ENCODE measurements at places on chromosomes 7 and 10.

GRCh38 chr7:131895541-131896164, 339.2 kb upstream of the PODXL start:
- DNase-seq = no peak

GRCh38 chr10:70750156-70750703, 34.9 kb downstream of the TBATA start:
- DNase-seq = no peak

- peak; percentile 75 for DNase-seq
These were observed 509.1 kb downstream of the INHBA start for GRCh38 chr7:41193738-41194282.

DNA sequence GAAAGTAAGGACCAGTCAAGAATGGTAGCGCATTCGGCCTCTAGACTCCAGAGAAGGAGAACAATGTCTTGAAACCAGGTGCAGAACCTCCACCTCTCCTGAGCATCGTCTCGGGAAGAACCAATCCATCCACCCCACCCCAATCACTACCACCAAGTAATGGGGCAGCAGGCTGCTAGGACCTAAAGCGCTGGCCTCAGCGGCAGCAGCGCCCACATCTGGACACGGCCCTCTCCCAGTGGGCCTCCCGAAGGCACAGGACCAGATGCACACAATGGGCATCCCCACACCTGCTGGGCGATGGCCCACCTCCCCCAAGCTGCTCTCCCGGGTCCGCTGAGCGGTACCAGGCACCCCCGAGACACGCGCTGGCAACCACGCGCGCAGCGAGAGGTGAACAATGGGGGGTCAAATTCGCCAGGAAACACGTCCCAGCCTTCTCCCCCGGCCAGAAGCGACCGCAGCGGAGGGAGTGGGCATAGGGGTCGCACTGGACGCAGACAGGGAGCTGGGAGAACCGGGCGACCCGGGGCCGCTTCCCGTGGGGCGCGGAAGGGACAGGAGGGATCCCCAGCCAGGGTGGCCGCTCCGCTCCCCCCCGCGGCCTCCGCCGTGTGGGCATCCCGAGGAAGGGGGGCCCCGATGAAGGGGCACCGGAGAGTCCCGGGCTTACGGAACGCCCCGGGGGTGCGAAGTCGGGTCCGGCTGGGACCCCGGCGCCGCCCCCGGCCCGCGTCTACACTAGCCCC, 506 bp downstream of the CTTNBP2 start:
- DNase-seq = no peak

- DNase-seq = no peak
These were observed 384.0 kb downstream of the SORCS3 start for GRCh38 chr10:105025092-105025491.

DNA sequence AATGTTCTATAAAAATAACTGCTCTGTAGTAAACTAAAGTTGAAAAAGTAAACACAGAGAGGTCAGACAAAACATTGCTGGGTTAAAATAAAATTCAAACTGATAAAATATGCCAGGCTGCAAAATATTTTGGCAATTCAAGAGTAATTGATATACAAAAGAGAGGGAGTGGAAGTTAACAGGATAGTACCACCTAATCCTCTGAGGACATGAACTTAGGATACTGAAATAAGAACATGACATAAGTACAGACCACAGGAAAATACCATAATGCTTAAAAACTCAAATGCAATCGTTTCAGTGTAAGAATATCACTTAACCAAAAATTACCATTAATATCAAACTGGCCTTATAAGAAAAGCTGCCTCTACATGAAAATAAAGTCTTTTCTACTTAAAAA, 37.6 kb upstream of the GPR22 start:
- DNase-seq = no peak

GRCh38 chr10:90674928-90675327, 182.9 kb downstream of the HTR7 start:
- no peak for DNase-seq

DNA sequence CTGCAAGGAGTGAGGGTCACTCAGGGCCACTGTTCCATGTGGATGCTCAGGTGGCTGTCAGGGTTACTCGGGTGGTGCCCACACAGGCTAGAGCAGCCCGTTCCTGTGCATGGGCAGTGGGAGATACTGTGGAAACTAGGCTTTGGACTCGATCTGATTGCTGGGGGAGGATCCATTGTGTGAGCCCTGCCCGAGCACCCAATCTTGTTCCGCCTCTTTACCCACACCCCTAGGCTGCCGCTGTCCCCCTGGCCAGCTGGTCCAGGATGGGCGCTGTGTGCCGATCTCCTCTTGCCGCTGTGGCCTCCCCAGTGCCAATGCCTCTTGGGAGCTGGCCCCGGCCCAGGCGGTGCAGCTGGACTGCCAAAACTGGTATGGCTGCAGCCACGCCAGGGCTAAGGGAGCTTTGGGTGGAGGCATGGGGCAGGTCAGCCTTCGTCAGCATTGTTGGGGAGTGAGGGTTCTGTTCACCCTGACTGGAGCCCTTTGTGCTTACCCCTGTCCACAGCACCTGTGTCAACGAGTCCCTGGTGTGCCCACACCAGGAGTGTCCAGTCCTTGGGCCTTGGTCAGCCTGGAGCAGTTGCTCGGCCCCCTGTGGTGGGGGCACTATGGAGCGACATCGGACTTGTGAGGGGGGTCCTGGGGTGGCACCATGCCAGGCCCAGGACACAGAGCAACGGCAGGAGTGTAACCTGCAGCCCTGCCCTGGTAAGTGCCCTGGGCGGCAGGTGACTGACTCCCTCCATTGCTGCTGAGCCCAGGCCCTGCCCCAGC, 12.4 kb upstream of the ZNF862 start:
- DNase-seq = no peak

DNA sequence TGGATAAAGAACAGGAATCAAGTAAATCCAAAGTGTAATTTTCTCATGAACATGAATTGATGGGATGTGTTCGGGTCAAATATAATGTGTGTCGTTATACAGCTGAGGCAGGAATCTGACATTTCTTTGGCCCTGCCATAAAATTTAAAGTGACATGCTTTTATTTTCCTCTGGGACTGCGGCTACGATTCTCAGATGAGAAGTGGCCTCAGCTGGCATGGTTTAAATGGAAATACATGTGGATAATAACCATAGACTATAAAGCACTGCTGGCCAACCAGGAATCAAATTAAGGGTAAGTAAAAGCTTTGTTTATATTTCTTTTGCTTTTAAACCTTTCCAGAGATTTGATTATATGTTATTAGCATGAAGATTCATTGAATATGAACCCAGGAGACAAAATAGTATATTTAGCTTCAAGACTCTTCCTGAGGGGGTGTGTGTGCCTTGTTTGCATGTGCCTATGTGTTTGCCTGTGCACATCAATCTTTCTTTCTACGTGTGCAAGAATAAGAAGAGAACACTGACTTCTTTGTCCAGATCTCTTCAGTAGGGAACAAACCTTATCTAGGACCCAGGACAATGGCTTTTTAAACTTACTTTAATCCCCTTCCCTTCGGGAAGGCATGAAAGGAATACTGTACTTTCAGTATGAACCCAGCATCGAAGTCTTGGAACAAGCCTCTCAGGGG, 629.0 kb upstream of the PFKP start:
- no peak for DNase-seq

GRCh38 chr7:31508823-31509222, 5.1 kb upstream of the ITPRID1 start:
- DNase-seq = no peak

GRCh38 chr10:93219347-93219746, 145.7 kb downstream of the CYP26A1 start:
- DNase-seq = no peak

GRCh38 chr10:74586088-74586585, 240.3 kb upstream of the KAT6B start:
- DNase-seq = peak; percentile 72

- DNase-seq = no peak
These were observed 6.5 kb downstream of the DUSP5 start for GRCh38 chr10:110504111-110504735.

- no peak for DNase-seq
These were observed 142.6 kb upstream of the LSM8 start for GRCh38 chr7:118041251-118041878.

- DNase-seq = no peak
These were observed 67.8 kb downstream of the CTBP2 start for GRCh38 chr10:125092564-125093031.

DNA sequence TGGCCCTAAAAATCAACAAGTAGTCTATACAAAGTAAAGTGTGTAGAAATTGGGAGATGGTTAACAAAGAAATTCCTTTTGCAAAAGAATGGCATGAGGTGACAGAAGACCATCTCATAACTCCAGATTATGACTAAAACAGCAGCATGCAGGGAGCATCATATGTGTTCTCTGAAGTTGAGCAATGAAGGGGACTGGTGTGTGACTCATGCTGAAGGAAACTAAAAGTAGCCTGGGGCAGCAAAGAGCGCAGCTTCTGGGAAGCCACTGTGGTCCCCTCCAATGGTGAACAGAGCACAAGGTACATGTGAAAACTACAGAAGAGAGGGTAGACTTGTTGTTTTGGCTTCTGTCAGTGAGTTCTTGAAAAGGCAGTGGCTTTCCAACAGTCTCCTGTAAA, 133.4 kb downstream of the MACC1 start:
- no peak for DNase-seq

DNA sequence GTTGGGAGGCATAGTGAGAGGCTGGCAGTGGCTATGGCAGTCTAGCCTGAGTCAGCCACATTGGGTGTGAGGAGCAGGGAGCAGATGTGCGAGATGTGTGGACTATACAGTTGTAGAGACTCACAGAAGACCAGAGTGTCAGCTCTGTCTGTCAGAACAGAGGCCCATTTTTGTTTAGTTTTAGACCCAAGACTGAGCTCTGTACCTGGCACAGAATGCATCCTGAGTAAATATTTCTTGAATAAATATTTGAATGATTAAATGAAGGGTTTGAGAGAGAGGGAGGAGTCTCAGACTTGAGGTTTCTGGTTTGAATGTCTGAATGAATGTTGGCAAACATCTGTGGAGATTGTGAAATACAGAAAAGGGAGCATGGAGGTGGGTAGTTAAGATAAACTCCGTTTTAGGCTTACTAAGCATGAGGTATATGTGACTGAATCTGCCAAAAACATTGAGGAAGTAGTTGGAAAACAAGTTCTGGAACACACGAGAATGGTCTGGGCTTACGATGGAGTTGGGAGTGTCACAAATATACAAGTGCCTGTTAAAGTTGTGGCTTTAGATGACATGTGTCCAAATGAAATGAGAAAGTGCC, 3.6 kb downstream of the SEC23IP start:
- no peak for DNase-seq

- no peak for DNase-seq
These were observed 112.8 kb downstream of the APBB1IP start for GRCh38 chr10:26550774-26551526.

- no peak for DNase-seq
These were observed 78.4 kb downstream of the NRG3 start for GRCh38 chr10:81953420-81953819.

DNA sequence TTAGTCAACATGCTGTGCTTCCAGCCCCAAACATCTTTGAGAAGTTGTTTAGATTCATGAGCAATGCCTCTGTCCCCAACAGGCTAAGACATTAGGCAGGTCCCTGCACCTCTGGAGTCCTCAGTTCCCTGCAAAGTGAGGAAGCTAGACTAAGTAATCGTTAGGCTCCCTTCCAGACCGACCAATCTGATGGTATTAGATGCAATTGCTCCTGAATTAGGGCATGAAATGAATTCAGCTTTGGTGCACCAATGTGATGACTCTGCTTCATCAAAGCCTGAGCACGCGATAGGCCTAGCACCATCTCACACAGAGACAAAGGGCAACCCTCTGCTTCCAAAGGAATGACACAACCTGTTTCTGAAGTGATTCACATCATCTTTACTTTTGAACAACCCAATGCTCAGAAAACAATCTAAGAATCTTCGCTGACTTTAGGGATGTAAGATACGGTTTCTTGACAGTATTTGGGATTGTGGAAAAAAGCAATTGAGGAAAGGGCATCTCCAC, 723 bp upstream of the TES start:
- DNase-seq = no peak

DNA sequence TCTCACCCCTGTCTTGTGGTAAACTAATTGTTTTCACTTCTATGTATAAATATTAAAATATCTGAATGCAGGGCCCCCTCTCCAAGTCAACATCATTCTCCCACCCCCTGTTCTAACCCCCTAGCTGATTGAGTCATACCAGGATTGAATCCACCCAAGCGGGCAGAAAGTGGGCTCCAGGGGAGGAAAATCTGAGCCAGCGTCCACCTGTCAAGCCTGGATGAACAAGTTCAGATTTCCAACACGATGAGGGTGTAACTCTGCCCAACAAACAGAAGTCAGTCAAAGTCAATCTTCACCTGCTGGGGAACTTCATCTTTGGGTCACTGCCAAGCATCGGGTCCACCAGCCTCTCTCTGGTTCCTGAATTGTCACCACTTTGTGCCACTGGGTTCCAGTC, 162.9 kb upstream of the CELF2 start:
- DNase-seq = no peak

DNA sequence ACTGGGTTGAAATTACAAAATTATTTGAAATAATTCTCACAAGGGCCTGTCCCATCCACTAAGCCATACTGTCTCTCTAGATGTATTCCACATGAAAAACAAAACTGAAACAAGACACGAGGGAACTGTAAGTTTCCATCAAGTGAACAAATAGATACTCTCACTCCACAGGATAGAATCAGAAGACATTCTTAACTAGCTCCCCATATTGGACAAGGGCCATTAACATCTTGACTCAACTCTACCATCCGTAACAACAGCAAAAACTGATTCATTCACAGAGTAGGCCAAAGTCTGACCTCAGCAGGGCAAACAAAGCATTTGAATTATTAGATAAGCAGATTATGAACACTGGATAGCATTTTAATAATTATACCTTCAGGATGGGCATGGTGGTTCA, 29.1 kb downstream of the UBE2H start:
- DNase-seq = no peak

GRCh38 chr7:2193575-2194305, 39.0 kb downstream of the MAD1L1 start:
- no peak for DNase-seq
